ENCODE measurements at places on chromosomes 7 and 10.

DNA sequence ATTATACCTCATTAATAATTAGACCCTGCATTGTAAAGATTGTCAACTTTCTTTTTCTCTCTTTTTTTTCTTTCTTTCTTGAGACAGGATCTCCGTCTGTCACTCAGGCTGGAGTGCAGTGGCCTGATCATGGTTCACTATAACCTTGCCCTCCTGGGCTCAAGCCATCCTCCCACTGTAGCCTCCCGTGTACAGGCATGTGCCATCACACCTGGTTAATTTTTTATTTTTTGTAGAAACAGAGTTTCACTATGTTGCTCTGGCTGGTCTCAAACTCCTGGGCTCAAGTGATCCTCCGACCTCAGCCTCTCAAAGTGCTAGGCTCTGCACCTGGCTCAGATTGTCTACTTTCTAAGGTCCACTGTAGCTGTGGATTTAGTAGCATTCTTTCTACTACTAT, 50.7 kb downstream of the MDFIC start:
- no peak for DNase-seq

- no peak for DNase-seq
These were observed 45.3 kb upstream of the FAM133B start for GRCh38 chr7:92635538-92635937.

GRCh38 chr7:138799336-138800000, 1.5 kb upstream of the ATP6V0A4 start:
- DNase-seq, result no peak

- DNase-seq, result no peak
These were observed 535.0 kb upstream of the FZD8 start for GRCh38 chr10:36177071-36177470.

GRCh38 chr10:15369256-15370211, 1.6 kb downstream of the FAM171A1 start:
- DNase-seq, result no peak

DNA sequence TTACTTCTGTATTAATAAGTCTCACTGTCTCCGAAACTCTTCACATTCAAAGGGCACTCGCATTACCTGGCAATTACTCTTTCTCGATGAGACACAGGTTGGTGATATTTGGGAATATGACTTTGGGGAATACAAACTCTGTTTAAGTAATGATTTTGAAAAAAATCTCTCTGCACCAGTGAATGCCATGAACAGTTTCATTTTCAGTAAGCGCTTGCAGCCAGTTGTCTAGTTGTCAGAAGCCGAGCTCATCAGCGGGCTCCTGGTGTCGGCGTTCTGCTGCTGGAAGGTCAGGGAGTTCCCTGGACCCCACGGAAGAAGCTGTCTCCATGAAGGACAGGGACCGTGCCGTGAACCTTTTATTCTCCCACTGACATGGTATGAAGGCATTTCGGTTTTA, 57.7 kb downstream of the PTPRE start:
- no peak for DNase-seq

- no peak for DNase-seq
These were observed 7.9 kb downstream of the RET start for GRCh38 chr10:43084812-43085211.

GRCh38 chr7:24862461-24862860, 105.2 kb upstream of the GSDME start:
- no peak for DNase-seq

GRCh38 chr10:121838931-121839330, 88.9 kb downstream of the ATE1 start:
- no peak for DNase-seq

DNA sequence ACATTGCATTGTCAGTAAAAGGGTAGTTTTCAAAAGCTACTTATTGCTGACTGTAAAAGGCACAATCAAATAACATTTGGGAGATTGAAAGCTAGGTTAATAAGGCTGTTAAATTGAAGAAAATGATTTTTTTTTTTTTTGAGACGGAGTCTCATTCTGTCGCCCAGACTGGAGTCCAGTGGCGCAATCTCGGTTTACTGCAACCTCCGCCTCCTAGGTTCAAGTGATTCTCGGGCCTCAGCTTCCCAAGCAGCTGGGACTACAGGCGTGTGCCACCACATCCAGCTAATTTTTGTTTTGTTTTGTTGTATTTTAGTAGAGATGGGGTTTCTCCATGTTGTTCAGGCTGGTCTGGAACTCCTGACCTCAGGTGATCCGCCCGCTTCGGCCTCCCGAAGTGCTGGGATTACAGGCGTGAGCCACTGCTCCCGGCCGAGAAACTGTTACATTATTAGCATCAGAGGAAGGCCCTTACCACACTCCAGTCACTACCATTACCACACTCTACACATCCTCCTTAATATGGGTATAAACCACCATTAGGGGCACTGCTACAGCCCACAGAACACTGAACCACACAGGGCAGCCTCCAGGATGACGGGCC, 1.0 kb downstream of the CYP51A1 start:
- DNase-seq, result no peak

GRCh38 chr10:86304436-86304835, 62.2 kb downstream of the GRID1 start:
- no peak for DNase-seq

- no peak for DNase-seq
These were observed 589.5 kb downstream of the ARL4A start for GRCh38 chr7:13276977-13277376.

GRCh38 chr10:66882271-66882670, 43.6 kb upstream of the LRRTM3 start:
- DNase-seq, result no peak

DNA sequence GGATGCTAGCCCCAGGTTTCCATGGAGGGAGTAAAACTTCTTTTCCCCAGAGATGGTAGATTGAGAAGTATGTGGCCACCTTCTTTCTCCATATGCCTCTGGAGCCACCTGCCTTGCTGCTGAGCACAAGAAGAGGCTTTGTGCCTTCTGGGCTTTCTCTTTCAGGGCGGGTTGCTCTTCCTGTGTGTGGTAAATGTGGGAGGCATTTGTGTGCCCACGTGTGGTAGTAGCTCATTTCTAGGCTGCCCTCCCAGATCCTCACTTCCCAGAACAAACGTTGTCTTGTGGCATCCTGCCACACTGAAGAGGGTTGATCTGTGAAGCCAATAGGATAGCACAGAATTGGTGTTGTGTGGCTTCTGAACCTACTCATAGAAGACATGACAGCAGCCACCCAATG, 342.0 kb upstream of the PODXL start:
- DNase-seq, result peak; percentile 1

- DNase-seq, result peak; percentile 15
These were observed 1.5 kb downstream of the PKD1L1 start for GRCh38 chr7:47946581-47947354.

GRCh38 chr10:126957111-126957510, 51.9 kb downstream of the DOCK1 start:
- no peak for DNase-seq

GRCh38 chr10:7538970-7539654, 127.7 kb downstream of the ITIH5 start:
- no peak for DNase-seq

GRCh38 chr7:100685631-100686145, 8.4 kb downstream of the GIGYF1 start:
- no peak for DNase-seq

GRCh38 chr10:30630571-30630970, 1.0 kb upstream of the LYZL2 start:
- DNase-seq, result no peak

DNA sequence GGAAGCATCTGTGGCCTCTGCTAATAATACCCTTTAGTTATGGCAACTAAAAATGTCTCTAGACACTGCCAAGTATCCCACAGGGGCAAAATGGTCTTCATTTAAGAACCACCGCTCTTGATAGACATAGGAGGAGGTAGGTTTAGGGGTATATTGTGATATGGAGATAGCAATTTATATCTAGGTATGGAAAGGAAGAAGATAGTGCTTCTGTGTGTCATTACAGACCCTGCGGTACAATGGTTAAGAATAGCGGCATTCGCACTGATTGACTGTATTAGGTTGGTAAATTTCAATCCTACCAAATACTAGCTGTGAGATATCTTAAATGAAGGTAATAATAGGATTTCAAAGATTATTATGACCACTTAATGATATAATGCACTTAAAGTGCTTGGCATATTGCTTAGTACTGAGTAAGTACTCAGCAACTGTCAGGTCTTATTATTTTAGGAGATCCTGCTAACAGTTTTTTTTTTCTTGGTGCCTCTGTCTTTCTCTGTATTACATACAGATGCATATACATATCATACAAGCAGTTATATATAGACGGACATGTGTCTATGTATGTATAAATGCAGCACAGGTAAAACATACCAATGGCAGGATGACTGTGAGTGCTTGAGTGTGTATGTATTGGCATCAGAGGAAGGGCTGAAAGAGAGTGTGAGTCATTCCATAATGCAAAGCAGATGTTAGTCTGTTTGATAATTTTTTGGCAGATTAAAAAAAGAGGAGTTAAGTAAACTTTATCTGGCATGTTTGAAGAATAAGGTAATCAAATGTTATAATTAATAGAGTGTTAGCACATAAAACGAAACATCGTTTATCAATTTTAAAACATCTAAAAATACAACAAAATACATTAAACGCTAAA, 50.0 kb upstream of the ITGB8 start:
- no peak for DNase-seq

GRCh38 chr7:37920849-37921805, 687 bp downstream of the EPDR1 start:
- DNase-seq, result peak; percentile 18

- DNase-seq, result peak; percentile 36
These were observed 161.2 kb downstream of the TAX1BP1 start for GRCh38 chr7:27901028-27901760.

GRCh38 chr10:90741926-90742565, 115.8 kb downstream of the HTR7 start:
- no peak for DNase-seq

DNA sequence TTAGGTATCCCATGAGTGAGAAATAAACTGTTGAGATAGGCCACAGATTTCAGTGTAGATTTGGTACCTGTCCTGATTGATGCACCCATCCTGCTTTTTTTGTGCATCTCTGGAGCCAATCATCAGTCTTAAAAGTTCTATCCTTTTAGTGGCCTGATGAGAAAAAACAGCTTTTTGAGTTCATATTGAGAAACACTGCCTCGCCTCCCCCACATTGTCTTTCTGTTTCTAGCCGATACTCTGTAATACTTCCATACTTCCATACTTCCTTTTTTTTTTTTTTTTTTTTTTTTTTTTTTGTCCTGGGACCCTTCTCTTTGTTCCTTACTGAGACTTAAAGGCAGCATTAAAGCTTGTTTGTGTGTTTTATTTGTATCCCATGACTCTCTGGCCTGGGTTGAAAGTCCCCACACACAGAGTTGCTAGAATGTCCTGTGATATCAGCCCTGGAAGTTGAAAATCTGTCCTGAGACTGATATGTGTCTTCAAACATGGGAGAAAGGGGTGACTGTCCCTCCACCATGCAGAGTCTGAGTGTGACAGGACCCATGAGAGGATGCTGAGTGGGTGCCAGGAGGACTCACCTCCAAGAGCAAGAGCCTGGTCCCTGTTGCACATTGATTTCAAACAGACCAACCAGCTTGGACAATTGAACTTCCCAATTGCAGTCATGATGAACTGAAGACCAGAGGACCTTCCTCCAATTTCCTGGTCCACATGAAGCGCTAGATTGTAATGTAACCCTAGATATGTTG, 5.7 kb downstream of the ZNF22 start:
- no peak for DNase-seq

- no peak for DNase-seq
These were observed 11.1 kb upstream of the ZNF282 start for GRCh38 chr7:149184274-149184673.

DNA sequence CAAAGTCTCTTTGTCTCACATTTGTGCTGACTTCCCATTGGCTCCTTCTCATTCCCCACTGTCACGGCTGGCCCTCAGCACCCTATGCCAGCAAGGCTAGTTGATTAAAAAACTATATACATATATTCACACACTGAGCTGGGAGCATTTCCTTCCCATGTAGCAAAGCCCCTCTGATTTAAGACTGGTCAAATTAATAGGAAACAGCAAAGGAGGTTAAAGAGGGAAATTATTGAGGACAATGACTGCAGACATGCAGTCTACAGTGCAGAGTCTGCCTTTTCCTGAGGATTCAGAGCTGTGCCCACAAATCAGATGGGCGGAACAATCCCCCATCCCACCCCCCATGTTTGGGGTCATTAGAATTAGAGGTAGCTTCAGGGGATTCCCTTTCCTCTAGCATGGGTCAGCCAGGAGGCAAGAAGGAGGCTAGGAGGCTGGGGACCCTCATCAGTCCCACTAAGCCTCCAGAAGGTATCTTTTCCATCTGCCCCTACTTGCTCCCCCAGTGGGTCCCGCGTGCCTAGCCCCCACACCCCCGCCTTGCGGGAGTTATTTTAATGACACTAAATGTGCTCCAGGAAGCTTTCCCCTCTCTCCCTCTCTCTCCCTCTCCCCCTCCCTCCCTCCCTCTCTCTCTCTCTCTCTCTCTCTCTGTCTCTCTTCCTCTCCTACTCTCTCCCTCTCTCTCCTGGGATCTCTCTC, 9.8 kb upstream of the DLX6 start:
- DNase-seq, result no peak

- no peak for DNase-seq
These were observed 85.0 kb downstream of the KMT2E start for GRCh38 chr7:105098863-105099515.

- no peak for DNase-seq
These were observed 68.0 kb downstream of the DIP2C start for GRCh38 chr10:621513-621912.

- no peak for DNase-seq
These were observed 48.1 kb upstream of the GATA3 start for GRCh38 chr10:8006274-8006999.

GRCh38 chr10:30736685-30737232, 107.2 kb upstream of the LYZL2 start:
- DNase-seq, result peak; percentile 57

GRCh38 chr7:109915670-109916069, 1175.3 kb upstream of the LRRN3 start:
- no peak for DNase-seq

DNA sequence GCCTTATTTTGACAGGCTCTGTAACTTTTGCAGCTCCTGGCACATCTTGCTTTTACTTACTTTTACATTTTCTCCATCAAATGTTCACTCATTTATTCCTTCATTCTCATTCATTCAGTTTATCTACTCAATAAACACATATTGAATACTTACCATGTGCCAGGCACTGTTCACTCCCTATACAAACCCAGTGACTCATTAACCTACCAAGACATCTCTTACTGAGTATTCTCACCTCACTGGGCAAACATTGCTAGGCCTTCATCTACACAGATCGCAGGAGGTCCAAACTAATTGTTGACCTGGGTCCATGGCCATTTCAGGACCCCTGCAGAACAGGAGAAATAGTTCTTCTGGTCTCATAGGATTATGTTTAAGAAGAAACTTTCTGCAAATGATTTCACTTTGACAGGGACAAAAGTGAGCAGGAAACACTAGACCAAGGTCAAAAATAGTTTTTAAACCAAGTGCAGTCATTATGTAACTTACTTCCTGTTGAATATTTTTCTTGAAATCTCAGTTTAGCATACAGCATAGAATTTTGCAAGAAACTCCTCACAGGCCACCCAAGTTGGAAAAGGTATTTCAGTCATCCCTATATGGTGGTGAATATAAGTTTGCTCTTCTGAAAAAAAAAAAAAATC, 17.6 kb downstream of the SLC26A4 start:
- DNase-seq, result no peak

GRCh38 chr7:30898411-30898810, 13.2 kb upstream of the AQP1 start:
- DNase-seq, result no peak

GRCh38 chr7:28155964-28156363, 24.6 kb downstream of the JAZF1 start:
- no peak for DNase-seq

GRCh38 chr10:35424680-35425285, 88.5 kb downstream of the CCNY start:
- DNase-seq, result no peak
